ENCODE measurements at places on chromosomes 11 and 22.

GRCh38 chr22:45709060-45709739 is 37.6 kb downstream of the ATXN10 start:
- no peak for DNase-seq

GRCh38 chr11:7665473-7666291 is 7.6 kb downstream of the CYB5R2 start:
- peak; percentile 46 for DNase-seq

- DNase-seq: no peak
These were observed 125.8 kb upstream of the POU2AF2 start for GRCh38 chr11:111119751-111120150.

- DNase-seq: no peak
These were observed 36.8 kb upstream of the CSTF3 start for GRCh38 chr11:33197915-33198727.

DNA sequence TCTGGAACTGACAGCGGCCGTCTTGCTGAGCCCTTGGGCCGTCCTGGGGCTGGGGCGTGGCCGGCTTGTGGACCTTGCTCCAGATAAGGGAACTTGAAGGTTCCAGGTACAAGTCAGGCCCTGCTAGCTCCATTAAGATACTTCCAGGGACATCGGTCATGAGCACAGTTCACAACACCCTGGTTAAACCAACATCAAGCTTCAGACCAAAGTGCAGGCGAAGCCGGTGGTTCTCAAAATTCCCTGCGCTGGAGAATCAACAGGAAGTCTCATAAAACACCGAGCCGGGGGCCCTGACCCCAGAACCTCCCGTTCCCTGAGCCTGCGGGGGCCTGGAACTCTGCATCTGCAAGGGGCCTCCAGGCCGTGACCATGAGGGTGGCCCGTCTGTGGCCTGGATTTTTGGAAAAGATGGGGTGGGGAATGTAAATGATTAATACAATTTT is 1043.8 kb downstream of the BRD1 start:
- DNase-seq: no peak

DNA sequence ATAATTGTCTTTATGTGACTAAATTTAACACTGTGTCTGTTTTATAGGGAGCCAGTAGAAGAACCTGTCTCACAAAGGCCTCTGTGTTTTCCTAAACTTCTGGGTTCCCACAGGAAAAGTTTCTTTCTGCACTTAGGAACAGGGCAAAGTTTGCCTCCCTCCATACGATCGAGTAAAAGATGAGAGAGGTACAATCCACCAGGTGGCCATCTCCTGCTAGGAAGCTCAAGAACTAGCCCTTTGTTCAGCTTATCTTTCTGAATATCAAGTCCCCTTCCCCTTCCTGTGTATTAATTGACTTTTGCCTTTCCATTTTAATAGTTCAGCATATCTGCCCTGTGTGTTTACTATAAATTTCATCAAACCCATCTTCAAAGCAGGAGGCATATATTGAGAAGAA is 18.0 kb downstream of the CSNK2A3 start:
- DNase-seq: no peak

- DNase-seq: no peak
These were observed 69.2 kb downstream of the BLID start for GRCh38 chr11:122046846-122047245.

GRCh38 chr11:6602096-6602940 is 1.1 kb downstream of the RRP8 start:
- no peak for DNase-seq

- no peak for DNase-seq
These were observed 29.8 kb upstream of the CREB3L1 start for GRCh38 chr11:46247659-46248058.

- DNase-seq: no peak
These were observed 368.6 kb downstream of the TBC1D22A start for GRCh38 chr22:47130883-47131631.

DNA sequence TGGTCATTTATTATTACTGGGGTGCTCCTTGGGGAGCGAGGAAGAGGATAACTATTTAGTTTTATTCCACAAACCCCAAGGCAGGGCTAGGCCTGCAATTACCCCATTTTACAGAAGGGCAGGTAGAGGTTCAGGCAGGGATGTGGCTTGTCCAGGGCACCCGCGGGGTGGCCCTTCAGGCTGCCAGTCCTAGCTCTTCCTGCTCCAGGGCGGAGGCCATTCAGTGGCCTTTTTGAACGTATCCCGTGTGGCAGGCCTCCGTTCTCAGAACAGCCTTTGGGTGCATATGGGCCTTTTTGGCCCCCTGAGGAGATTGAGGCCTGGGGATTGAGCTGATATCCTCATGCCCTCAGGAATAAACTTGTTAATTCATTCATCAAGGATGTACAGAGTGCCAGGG is 66.2 kb downstream of the MPPED1 start:
- no peak for DNase-seq

DNA sequence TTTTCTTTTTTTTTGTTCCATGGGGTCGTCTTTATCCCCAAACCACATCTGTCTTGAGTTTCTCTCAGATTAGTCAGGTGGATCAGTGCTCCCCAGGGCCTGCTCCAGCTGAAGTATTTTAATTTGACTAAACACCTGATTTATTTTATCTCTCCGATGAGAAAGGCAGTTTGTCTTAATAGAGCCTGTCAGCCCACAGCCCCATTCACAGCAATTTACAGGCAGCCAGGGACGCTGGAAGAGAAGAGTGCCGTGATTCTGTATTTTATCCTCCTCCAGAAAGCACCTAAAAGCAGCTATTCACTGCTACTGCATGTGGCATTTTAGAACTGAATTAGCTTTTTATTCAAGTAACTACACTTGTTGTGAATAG is 164.5 kb downstream of the SOX6 start:
- DNase-seq: no peak

- DNase-seq: no peak
These were observed 775.1 kb downstream of the BRD1 start for GRCh38 chr22:49052560-49052959.

DNA sequence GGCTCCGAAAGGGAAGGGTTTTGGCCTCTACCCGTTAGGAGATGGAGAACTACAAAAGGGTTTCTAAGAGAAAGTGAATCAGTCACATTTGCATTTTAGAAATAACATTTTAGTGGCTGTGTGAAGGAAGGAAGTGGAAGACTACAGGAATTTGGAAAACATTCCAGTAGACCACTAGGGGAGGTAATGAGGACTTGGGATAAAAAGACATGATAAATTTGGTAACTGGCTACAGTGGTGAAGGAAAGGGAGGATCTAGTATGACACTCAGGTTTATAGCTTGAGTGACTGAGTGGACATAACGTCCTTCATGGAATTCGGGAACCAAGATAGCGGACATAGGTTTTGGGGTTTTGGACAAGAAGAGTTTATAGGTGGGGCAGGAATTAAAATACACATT is 7.0 kb upstream of the RRM1 start:
- DNase-seq: no peak

DNA sequence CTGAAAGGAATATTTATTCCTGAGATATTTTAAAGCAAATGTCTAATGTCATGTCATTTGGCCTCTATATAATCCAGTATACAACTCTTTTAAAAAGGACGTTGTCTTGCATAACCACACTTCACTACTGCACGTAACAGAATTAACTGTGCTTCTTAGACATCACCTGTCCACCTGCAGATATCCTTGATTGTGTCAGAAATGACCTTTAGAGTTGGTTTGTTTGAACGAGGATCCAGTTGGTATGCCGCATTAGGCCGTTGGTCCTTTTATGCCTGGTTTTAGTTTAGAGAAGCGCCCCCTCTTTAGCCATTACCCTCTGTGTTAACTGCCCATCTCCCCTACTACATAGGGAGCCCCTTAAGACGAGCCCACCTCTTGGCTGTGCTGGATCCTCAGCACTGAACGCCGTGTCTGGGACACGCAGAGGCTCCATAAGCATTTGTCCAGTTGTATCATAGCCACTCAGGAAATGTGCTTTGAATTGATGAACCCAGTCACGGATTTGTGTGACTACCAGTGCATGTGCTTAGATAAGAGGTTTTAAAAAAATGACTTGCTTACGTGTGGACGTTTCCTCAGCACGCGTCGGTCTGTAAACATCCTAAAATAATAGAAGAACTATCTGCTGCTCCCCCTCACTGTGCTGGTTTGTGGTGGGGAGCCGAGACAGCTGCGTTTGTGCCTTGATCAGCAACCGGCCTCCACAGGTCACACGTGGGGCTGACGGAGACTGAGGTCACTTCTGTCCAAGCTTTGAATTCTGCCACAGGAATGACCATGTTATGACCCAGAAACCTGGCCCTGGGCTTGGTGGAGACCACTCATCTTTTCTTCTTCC is 4.0 kb downstream of the MICAL2 start:
- DNase-seq: no peak

- DNase-seq: no peak
These were observed 20.4 kb downstream of the HPS4 start for GRCh38 chr22:26463101-26463661.

GRCh38 chr11:33942954-33943353 is 51.1 kb upstream of the LMO2 start:
- DNase-seq: no peak

DNA sequence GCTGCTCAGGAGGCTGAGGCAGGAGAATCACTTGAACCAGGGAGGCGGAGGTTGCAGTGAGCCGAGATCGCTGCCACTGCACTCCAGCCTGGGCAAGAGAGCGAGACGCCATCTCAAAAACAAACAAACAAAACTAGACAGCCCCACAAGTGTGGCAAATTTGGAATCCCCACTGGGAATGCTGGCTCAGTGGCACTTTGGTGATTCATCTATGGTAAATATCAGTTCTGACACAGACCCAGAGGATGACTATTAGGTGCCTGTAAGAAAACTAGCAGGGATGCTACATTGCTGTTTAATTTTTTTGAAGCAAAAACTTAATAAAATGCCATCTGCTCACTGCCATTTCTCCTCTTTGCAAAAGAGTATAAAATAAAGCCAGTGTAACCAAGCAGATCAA is 107.9 kb downstream of the NAT10 start:
- no peak for DNase-seq

- no peak for DNase-seq
These were observed 26.8 kb downstream of the MYH9 start for GRCh38 chr22:36360871-36361383.

GRCh38 chr22:27203276-27203660 is 545.9 kb downstream of the MIAT start:
- no peak for DNase-seq

GRCh38 chr11:92632495-92632894 is 337.0 kb upstream of the MTNR1B start:
- DNase-seq: no peak

DNA sequence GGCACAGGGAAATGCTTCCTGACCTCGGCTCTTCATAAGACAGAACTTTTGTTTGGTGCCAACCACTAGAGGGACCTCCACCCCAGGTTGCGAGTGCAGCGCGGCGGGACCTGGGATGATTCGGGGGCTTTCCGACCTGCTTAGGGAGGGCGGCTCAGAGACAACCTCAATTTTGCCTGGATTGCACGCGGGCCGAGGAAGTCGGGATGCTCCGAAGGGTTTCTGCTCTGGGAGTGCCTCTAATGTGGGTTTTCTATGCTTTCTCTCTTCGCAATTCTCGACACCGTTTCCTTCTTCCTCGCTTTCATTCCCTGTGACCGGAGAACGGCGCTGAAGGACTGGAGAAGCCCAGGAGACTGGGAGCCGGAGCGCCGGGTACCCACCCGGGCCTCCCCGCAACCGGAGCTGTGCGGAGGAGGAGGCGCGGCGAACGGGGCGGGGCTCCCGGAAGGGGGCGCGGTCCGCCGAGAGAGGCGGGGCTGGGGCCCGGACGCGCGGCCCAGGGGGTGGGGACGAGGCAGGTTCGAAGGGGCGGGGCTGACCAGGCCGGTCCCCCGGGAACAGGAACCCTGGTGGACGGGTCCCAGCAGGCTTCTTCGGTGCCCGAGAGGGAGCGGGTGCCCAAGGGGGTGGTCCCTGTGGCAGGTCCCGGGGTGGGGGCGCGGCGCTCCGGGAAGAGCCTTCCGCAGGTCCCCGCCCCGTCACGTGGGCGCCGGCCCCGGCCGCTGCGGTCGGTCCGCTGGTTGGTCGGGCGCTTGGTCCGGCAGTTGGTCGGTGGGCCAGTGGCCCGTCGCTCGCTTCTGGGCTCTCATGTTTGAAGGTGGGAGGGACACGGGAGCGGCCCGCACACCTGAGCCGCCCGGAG is at the start of gene PPFIBP2:
Gene PPFIBP2 (plus strand): TSS at position 766 of the 865 bp plus-strand sequence. CDS start 35,477 bp downstream, outside the sequence.
- peak; percentile 74 for DNase-seq

DNA sequence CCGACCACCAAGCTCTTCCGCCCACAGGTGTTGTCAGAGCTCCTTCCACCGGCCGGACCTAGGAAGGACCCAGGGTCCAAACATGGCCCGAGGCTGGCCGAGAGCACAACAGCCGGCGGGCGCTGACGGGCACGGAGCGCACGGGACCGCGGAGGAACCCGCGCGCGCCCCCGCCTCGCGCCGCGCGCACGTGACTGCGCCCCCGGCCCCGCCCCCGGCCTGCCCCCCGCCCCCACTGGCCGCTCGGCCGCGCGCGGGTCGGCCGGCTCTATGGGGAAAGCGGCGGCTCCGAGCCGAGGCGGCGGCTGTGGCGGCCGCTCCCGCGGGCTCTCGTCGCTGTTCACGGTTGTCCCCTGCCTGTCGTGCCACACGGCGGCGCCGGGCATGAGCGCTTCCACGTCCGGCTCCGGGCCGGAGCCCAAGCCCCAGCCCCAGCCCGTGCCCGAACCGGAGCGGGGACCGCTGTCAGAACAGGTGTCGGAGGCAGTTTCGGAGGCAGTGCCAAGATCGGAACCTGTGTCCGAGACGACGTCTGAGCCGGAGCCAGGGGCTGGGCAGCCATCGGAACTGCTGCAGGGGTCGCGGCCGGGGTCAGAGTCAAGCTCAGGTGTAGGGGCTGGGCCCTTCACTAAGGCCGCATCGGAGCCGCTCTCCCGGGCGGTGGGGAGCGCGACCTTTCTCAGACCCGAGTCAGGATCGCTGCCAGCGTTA is at the start of gene OSBP2:
Gene OSBP2 (plus strand): TSS at position 235 of the 711 bp plus-strand sequence. CDS start 36 bp downstream, at position 271.
- DNase-seq: peak; percentile 17

Data from stimulated activated CD4-positive, alpha-beta T cell treated with anti-CD3 and anti-CD28 coated beads, Interleukin-1b, Interleukin-23, amount 100 ng/mL, for 1 hour (primary cell).